ENCODE measurements at places on chromosomes 6 and 20. TPM values are rescaled to one million over a fixed set of nuclear protein-coding genes. Genes with fewer than 3 reads are reported as not detected.
A peak's percentile ranks its signal among the peaks of the same experiment; 100 is the strongest.

- no peak for DNase-seq
These were observed 17.5 kb downstream of the CTCFL start for GRCh38 chr20:57507477-57507876.

DNA sequence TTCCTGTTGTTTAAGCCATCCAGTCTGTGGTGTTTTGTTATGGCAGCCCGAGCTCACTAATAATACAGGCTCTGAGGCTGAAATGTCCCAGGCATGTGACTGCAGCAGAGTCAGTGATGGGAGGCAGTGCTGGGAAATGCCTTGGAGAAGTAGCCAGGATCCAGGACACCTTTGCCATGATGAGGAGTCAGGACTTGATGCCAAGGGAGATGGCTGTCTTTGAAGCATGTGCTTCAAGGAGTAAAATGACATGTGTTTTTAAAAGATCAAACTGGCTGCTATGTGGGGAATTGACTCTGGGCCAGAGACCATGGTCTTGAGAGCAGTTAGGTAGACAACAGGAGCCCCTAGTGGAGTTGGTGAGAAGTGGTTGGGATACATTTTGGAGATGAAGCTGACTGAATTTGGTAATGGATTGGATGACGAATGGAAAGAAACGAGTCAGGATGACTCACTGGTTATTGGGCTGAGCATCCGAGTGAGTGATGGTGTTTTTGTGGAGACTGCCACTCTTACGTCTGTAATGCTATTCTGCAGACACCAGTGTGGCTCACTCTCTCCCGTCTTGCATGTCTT lies 322.2 kb downstream of the PLCB1 start:
- no peak for DNase-seq

DNA sequence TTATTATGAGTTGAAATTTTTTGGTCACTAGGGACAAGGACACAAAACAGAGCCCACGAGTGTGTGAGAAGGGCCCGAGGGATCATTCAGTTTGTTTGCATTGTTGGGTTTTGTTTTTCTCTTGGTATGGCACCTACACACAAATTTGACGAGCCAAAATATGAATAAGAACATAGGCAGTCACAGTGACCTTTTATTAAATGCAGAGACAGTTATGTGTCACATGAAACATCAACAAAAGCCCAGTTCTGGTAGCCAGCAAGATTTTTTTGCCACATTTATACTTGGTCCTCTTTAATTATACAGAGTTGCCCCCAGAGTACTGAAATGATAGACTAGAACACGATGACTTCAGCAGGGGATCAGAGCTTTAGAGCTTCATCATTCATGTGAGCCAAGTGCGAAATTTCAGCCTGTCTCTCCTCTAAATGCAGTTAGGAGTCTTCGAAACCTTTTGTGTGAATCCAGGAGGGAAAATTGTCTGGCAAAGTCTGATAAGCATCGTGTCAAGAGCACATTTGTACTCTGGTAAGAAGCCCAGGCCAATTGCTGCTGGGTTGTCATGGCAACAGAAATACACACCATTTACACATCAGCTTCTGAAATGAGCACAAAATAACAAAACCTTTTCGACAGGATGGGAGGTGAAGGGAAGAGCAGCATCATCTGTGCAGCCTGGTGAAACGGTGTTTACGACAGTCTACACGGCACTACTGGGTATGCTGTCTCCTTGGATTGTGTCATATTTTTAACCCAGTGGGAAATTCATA lies 79.2 kb upstream of the RIPOR2 start:
- DNase-seq = no peak

GRCh38 chr6:133205304-133205703 lies 35.9 kb upstream of the EYA4 start:
- DNase-seq = no peak

DNA sequence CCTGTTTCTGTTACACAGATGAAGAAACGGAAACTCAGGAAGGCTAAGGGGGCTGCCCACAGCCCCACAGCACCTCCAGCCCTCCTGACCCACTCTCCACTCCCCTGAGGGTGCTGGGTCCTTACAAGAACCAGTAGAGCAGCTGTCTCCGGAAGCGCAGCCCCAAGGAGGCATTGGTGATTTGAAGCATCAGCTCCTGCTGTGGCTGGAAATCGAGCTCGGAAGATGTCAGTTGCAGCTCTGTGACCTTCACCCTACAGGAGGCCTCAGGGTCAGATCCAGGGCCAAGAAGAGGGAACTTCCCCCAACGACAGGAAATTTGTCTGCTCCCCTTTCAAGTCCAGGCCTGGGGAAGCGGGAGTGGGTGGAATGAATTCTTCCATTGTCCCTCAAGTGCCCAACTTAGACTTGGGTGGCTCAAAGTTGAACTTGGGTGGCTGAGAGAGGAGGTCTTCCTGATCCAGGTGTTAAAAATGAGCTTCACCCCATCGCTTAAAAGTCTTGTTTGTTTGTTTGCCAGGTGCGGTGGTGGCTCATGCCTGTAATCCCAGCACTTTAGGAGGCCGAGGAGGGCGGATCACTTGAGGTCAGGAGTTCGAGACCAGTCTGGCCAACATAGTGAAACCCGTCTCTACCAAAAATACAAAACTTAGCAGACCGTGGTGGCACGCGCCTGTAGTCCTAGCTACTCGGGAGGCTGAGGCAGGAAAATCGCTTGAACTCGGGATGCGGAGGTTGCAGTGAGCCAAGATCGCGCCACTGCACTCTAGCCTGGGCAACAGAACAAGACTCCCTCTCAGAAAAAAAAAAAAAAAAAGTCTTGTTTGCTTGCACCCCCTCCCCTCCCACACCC lies 1.9 kb downstream of the PLTP start:
- no peak for DNase-seq

- DNase-seq = no peak
These were observed 217.5 kb downstream of the GJA1 start for GRCh38 chr6:121652726-121653623.

- DNase-seq = no peak
These were observed 11.1 kb downstream of the PPIL4 start for GRCh38 chr6:149534742-149535141.

- no peak for DNase-seq
These were observed 11.5 kb downstream of the TMEM63B start for GRCh38 chr6:44138717-44139350.

- no peak for DNase-seq
These were observed 243.3 kb downstream of the PRL start for GRCh38 chr6:22053391-22053997.

DNA sequence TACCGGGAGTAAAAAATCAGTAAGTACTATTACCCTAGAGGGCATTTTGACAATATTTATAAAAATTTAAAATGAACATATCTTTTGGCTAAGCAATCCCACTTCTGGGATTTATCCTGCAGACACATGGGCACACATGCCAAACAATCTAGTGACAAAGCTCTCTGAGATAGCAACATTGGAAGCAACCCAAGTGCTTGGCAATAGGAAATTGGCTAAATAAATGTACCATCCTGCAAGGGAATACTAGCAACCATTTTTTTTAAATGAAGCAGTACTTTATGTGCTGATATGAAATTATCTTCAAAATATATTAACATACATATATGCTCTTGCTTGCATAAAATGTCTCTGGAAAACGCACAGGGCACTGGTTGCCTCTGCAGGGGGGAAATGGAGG lies 133.8 kb downstream of the SNX5 start:
- DNase-seq = peak; percentile 39

DNA sequence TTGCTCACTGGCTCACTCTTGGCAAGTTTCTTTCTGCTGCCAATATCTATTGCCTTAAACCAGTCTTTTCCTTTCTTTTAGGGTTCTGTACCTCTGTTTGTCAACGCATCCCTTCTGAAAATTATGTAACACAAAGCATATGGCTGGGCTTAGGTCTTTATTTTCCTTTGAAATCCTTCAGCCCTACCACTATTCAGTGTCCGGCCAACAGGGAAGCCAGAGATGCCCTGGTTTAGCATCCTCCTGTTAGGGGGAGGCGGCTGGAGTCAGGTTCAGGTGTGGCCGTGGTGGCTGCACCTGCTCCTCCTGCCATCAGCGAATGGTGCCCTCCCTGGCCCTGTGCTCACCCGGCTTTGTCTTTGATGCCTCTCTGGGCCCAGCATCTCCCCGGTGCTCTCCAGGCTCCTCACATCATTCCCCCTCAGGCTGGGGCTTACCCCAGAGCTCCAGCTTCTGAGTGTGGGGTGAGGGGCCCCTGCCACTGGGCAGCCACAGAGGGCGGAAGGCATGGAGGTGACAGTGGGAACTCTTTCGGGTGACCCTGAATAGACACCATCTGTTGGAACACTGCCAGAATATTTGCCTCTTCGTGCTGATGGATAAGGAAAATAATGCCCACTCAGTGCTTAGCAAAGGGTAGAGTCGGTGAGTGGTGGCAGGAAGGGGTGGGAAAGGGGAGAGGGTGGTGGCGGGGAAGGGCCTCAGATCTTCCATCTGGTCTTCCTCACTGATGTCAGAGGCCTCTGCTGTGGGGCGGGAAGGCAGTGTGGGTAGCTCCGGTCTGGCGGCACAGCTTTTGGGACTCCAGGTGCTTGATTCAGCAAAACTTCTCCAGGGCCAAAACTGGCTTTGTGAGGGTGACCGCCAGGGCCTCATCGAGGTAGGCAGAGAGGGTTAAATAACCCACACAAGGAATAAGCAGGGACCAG lies 97.2 kb downstream of the DACT2 start:
- no peak for DNase-seq

The TUBB1 gene
- polyA plus RNA-seq = 0.07 TPM

The ZBTB12 gene
- polyA plus RNA-seq = 2.0 TPM

DNA sequence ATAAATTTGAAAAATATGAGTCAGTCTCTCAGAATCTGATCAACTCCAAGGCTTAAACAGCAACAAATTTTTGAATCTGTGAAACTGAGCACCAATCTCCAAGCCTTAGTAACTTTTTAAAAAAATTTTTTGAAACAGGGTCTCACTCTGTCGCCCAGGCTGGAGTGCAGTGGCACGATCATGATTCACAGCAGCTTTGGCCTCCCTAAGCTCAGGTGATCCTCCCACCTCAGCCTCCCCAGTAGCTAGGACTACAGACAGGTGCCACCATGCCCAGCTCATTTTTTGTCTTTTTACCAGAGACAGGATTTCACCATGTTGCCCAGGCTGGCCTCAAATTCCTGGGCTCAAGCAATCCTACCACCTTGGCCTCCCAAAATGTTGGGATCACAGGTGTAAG lies 207.9 kb upstream of the TCF21 start:
- DNase-seq = no peak

DNA sequence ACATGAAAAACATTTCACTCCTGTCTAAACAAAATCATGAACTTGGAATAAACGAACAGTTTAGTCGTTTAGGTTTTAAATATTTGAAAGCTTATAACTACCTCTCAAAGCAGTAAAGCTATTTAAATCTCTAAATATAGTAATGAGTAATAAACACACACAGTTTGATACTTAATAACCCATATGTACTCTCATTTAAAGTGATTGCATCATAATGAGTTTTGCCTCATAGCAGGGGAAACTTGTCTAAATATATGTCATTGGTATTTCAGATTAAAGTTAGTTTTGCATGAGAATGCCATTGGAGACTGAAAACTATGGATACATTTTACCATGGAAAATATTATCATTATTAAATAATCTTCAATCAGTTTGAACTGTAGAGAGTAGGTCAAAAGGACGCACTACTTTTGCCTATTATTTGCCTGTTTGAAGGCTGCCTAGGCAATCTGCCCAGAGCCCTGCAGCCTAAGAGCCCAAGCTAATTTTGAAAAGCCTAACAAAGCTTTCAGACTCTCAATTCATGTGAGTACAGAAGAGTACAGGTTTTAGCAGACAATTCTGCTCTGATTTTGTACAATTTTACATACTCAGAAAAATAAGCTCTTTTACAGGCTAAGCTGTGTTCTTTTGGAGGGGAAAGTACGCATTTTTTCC lies 632.8 kb downstream of the HACE1 start:
- DNase-seq = no peak

All from heart right ventricle (tissue), 16 donors.